ENCODE measurements at places on chromosomes 1 and 21.

- no peak for DNase-seq
Measured at GRCh38 chr1:108817016-108817415, 39.9 kb downstream of the AKNAD1 start.

- DNase-seq, result no peak
Measured at GRCh38 chr21:41254090-41254700, 62.4 kb upstream of the FAM3B start.

GRCh38 chr1:38101037-38101785, 54.6 kb upstream of the POU3F1 start:
- DNase-seq, result no peak

GRCh38 chr1:47575855-47576757, 138.3 kb downstream of the FOXD2 start:
- no peak for DNase-seq

DNA sequence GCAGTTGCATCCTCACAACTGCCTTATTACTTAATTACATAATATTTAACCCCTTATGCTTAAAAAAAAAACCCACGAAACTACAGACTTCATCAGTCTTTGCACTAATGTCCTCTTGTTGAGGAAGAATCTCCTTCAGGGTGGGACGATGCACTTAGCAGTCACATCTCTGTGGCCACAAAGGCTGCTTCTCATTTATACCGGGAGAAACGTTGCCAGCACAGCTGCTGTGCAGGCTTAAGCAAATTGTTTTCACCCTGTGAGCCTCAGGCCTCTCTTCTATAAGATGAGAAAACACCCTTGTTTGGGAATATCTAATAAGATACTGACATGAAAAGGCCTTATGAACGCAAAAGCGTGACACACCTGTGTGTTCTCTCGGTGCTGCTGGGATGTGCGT, 2.9 kb upstream of the OBSCN start:
- DNase-seq, result no peak

DNA sequence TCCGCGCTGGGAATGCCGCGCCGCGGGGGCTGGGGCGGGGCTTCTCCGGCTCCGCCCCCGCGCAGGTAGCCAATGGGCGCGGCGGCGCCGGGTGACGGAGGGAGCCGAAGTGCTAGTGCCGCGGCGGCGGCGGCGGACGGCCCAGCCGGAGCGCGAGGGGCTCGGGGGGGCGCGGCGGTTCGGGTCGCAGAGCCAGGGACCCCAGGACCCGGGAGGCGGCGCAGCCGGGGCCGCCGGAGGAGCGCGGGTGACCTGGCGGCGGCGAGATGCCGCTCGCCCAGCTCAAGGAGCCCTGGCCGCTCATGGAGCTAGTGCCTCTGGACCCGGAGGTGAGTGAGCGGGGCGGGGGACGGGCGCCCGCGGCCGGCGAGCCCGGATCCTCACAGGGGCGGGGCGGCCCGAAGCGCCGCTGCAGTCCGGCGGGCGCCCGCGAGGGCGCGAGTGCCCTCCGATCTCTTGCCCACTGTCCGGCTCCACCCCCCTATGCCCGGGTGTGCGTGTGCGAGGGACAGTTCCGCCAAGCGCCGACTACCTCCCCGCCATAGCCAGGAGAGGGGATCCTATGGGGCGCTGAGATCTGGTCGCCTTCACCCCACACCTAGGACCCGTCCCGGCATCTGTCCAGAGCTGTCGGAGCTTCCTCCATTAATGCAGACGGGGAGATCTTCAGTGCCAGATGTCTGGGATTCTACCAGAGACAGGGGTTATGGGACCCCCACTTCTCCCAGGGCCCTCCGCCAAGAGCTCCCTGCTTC, at the start of gene RPS6KA1:
Gene RPS6KA1, plus strand, starts transcription at position 107 of the 755 bp plus-strand sequence. Its CDS starts 160 bp downstream, at position 267.
- peak; percentile 56 for DNase-seq

DNA sequence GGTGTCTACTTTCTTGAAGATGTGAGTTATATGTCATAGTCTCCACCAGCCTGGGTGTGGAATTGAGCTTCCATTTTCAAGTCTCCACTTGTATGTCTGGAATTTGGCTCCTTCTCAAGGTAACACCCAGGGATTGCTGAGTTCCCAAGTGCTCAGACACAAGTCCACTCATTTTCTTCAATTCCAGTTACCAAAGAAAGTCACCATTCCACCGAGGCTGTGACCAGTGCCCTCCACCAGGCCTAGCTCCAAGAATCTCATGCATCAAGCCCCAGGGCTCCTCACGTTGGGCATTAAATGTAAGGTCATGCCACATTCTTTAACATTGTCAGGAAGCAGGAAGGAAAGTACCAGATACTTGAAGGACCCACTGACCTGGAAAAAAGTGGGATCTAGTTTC, 2.4 kb upstream of the RAB4A start:
- DNase-seq, result no peak

DNA sequence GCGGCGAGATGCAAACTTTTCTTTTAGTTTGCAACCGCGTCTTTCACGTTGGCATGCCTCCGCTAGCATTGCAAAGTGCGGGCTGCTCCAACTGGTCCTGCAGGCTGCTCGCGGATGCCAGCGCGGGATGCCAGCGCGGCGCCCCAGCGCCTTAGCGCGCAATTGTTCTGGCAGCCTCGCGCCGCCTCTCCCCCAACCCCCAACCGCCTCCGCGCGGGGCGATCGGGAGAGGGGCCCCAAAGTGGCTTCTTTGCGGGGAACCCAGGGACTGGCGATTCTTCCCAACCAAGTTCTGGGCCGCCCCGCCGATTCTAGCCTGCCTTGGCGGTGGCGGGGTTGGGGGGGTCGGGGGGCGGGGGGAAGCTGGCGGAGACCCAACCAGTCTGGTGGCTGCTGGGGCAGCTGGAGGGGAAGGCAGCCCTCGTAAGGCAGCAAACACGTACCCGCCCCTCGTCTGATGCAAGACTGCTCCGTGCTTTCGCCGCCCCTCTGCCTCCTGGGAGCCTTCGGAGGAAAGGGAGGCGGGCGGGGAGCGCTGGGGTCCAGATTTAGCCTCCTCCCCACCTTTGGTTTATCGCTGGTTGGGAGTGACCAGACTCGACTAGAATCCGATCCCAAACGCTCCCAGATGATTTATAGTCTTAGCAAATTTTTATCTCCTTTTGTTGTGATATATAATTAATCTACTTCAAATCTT, 756 bp downstream of the PHGDH start:
- peak; percentile 6 for DNase-seq

DNA sequence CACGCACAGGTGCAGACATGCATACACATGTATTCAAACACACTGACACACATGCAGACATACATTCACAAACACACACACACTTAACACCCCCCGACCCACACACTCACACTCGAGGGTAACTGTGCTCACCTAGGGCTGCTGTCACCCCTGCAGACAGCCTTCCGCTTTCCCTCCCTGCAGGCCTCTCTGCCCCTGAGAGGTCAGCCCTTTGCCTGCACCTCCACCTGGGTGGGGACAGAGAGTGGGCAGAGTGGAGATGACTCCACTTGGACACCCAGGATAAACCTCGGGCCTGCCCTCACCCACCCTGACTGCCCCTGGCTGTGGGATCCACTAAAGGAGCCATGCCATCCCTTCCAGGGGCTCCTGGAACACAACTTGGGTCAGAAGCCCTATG, 264.3 kb downstream of the PTPRU start:
- no peak for DNase-seq

DNA sequence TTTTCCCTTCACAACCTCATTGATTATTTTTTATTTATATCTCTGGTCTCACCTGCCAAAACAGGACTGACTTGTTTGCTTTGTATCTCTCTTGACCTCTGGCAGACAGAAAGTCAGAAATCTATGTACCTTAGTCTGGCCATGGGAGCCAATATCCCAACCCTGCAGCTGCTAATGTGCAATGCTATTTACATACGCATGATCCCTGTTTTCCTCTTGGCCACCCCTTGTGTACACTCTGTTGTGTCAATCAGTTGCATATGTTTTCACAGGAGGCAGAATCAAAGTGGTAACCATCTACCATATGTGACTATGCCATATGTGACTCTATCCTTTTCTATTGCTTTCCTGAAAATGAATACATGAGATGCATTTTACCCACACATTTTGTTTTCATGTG, 688.8 kb downstream of the PLA2G4A start:
- DNase-seq, result no peak

- DNase-seq, result no peak
Measured at GRCh38 chr1:67390041-67390887, 39.9 kb downstream of the SERBP1 start.

DNA sequence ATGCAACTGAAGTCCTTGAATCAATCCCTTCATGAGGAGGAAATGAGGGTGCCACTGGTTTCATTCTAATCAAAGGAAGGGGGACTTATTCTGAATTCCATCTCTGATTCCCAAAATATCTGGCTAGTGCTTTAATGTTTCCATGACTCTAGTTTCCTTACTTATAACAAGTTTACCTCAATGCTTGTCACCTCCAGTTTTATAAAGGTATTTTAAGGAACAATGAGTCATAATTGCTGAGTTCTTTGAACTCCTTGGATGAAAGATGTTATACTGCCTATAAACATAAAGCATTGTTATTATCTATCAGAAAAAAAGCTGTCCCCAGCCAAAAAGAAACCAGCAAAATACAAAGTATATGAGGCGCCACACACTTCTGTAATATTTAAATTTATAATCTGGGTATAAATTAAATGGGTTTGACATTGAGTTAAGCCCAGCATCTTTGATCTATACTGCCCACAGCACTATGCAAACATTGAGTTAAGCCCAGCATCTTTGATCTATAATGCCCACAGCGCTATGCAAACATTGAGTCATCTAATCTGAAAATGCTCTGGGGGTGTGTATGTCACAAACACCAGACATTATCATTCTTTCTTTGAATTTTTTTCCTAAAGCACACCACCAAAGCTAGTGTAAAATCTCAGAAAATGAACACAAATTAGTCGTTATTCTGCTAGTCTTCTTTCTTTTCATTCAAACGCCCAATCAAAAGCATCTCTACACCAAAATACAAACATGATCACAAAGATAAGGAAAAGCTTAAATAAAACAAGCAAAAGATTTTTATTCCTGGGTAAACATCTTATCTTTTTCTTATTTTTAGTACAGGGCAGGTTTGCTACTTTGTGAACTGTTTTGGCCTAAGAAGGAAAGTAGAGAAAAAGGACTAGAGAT, 11.5 kb upstream of the CXADR start:
- no peak for DNase-seq

DNA sequence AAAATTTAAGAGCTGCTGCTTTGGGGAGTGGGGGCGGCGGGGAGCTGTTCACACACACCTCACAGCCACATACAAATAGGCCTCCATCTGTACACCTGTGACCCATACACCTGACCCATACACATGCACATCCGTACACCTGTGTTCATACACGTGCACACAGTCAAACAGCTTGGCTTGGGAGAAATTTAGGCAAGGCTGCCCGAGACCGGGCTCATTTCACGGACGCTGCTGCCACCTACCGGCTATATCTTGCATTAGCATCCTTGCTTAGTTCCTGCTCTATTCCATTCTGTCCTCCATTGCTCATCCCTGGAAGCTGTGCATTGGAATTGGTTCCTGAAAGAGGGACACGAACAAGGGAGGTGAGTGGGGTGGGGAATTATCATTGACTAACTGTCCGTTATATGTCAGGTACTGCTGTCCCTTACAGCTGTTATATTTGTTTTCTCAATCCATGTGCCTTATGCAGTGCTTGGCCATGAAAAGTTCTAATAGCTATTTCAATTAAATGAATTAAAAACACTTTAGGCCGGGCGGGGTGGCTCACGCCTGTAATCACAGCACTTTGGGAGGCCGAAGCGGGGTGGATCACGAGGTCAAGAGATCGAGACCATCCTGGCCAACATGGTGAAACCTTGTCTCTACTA, 37.1 kb upstream of the EPB41 start:
- DNase-seq, result peak; percentile 52

GRCh38 chr1:151011154-151011850, 3.1 kb downstream of the PRUNE1 start:
- DNase-seq, result no peak

- DNase-seq, result no peak
Measured at GRCh38 chr1:248793592-248793991, 32.1 kb downstream of the SH3BP5L start.

DNA sequence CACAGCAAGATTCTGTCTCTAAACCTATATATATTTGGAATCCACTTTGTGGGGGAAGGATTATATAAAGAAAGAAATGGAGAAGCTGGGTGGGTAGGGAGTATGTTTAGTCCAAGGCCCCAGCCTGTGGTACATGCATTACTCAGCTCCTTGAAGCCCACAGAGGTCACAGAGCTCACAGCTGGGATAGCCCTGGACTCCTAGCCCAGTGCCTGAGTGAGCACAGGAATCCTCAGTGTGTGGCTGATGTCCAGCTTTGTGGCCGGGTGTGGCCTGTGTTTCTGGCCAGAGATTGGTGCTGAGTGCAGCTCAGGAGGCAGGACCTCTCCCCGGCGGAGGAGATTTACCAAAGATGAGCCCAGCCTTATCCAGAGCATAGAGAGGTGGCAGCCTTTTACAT, 7.6 kb downstream of the CAPN9 start:
- no peak for DNase-seq

DNA sequence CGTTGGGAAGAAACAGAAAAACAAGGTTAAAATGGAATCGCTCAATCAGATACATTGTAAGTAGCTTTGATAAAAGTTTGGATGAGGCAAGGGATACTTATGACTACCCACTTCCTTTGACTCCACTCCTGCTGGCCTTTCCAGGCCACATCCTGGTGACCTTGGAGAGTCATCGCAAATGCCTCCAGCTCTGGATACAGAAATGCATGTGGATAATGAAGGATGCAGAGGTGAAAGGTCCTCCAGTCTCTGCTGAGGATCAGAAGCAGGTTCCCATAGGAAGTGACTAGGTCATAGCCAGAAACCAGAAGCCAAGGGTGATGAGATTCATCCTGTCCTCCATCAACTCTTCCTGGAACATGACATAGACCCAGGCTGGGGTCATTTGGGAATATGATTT, 6.2 kb upstream of the CAMK1G start:
- no peak for DNase-seq

DNA sequence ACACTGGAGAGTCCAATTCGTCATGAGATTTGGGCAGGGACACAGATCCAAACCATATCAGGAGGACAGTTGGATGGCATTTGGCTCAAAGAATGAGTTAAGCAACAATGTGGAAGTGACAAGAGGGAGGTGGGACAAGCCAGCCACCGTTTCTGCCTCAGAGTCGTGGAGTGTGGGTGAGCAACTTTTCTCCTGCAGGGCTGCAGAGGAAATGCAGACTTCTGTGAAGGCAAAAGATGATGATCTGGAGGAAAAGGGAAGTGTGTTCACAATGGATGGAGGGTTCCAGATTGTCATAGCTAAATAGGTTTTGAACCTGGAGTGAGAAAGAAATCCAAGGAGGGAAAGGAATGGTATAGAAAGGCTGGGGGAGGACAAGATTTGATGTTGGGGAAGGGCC, 16.4 kb upstream of the KANK4 start:
- DNase-seq, result no peak

- no peak for DNase-seq
Measured at GRCh38 chr1:53025769-53026112, 36.3 kb upstream of the PODN start.

GRCh38 chr1:19447550-19447949, 37.8 kb downstream of the CAPZB start:
- no peak for DNase-seq

GRCh38 chr1:17621691-17622090, 82.2 kb downstream of the ARHGEF10L start:
- no peak for DNase-seq

- no peak for DNase-seq
Measured at GRCh38 chr1:208766832-208767231, 522.6 kb upstream of the PLXNA2 start.

GRCh38 chr1:161763522-161764098, 2.5 kb upstream of the ATF6 start:
- DNase-seq, result no peak

GRCh38 chr1:200221614-200222282, 188.1 kb downstream of the ZNF281 start:
- no peak for DNase-seq
